A549 treated with AZD2906 at 1 μM for 4 hours (cell line): ENCODE measurements at places on chromosomes 2 and 18. TPM values are rescaled to one million over a fixed set of nuclear protein-coding genes. Genes with fewer than 3 reads are reported as not detected.

The IL18RAP gene
- 0.03 to 0.25 TPM (median 0.09 TPM) in 4 of 5 replicates, not detected in the other for total RNA-seq

The FSHR gene
- not detected in 5 replicates for total RNA-seq

The PKP4 gene
- 21.5 to 28.1 TPM (median 24.6 TPM) in 5 replicates for total RNA-seq

The FAM124B gene
- total RNA-seq: not detected in 5 replicates

The SERPINB10 gene
- not detected in 5 replicates for total RNA-seq

The TMEM178A gene
- total RNA-seq: 0.10 to 0.16 TPM (median 0.13 TPM) in 5 replicates

The MALL gene
- 115 to 148 TPM (median 127 TPM) in 5 replicates for total RNA-seq

The ZNF385B gene
- total RNA-seq: 0.07 to 0.21 TPM (median 0.13 TPM) in 4 of 5 replicates, not detected in the other

The LRP1B gene
- total RNA-seq: 0.01 TPM in 3 of 5 replicates, not detected in the others

The CCNYL1 gene
- 16.1 to 20.7 TPM (median 17.5 TPM) in 5 replicates for total RNA-seq

The TSPYL6 gene
- not detected in 5 replicates for total RNA-seq

The RBM44 gene
- total RNA-seq: 0.10 to 0.23 TPM (median 0.16 TPM) in 5 replicates

The AOX1 gene
- total RNA-seq: 4.6 to 8.3 TPM (median 5.3 TPM) in 5 replicates

The TAF4B gene
- total RNA-seq: 3.7 to 5.1 TPM (median 3.9 TPM) in 5 replicates

The NCKAP5 gene
- total RNA-seq: 0.76 to 1.1 TPM (median 0.79 TPM) in 5 replicates

The GIGYF2 gene
- total RNA-seq: 22.6 to 29.0 TPM (median 26.3 TPM) in 5 replicates

The LIMS2 gene
- 5.8 to 10.2 TPM (median 7.8 TPM) in 5 replicates for total RNA-seq

The HEATR5B gene
- total RNA-seq: 5.7 to 7.8 TPM (median 6.8 TPM) in 5 replicates

The DGKD gene
- 68.3 to 79.0 TPM (median 73.6 TPM) in 5 replicates for total RNA-seq

The CRYGC gene
- total RNA-seq: not detected in 5 replicates
